ENCODE measurements at places on chromosomes 3 and 15. TPM values are rescaled to one million over a fixed set of nuclear protein-coding genes. Genes with fewer than 3 reads are reported as not detected.

The GCNT3 gene
- total RNA-seq: not detected

The MPI gene
- total RNA-seq: 35.6 TPM

The FSTL1 gene
- 1,355 TPM for total RNA-seq

DNA sequence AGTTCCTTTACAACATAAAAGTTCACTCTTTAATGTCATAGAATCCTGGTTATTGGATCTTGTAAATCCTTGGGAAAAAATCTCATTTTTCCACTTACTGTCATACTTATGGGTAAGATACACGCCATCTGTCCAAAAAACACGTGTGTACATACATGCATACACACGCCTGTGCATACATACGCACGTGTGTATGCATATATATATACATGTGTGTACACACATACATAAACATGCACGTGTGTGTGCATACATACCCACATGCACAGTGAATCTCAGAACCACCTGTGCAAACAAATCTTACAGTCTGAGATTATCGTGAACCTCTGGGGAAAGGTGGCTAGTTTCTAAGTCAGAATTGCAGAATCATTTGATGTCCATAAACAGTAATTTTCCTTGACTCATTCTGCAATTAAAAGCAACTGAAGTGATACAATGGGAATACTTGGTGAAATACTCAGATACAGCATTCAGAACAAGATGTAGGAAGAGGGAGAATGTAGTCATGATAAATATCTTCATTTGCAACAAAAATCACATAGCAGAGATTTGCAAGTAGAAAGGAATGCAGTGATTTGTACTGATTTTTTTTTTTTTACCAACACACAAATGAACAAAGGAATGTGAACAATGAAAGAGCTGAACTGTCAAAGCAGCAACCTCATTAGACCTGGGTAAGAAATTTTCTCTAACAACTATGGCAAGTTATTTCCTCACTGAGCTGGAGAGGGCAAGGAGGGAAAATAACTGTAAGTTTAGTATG is 160.6 kb upstream of the POU1F1 start:
- H3K4me3 ChIP-seq: no peak overlapping the region
- DNase-seq: no peak
- no peaks in the 10 kb centered on the region for H3K36me3 ChIP-seq
- H3K27me3 ChIP-seq: no peaks in the 10 kb centered on the region

- no peak for DNase-seq
- no peak overlapping the region for H3K27ac ChIP-seq
- no peak overlapping the region for H3K4me3 ChIP-seq
- no peaks in the 10 kb centered on the region for H3K27me3 ChIP-seq
- H3K36me3 ChIP-seq: no peaks in the 10 kb centered on the region
- no peaks in the 10 kb centered on the region for H3K4me1 ChIP-seq
These were observed 26.4 kb downstream of the STOML1 start for GRCh38 chr15:73965758-73966113.

GRCh38 chr15:34644061-34644460 is 60.6 kb upstream of the GOLGA8B start:
- no peaks in the 10 kb centered on the region for H3K27me3 ChIP-seq
- no peak overlapping the region for H3K27ac ChIP-seq
- no peak for DNase-seq

Measured in uterus (tissue), 4 donors.